DMS79 treated with DMSO at 0.1 percent for 48 hours (cell line): ENCODE measurements at places on chromosomes 5 and 9.

GRCh38 chr5:78569441-78569840 is 79.1 kb downstream of the LHFPL2 start:
- peak; percentile 52 for DNase-seq

- peak; percentile 11 for DNase-seq
Measured at GRCh38 chr5:36734422-36734821, 128.0 kb downstream of the SLC1A3 start.

GRCh38 chr9:86324308-86324707 is 29.9 kb downstream of the TUT7 start:
- no peak for DNase-seq

DNA sequence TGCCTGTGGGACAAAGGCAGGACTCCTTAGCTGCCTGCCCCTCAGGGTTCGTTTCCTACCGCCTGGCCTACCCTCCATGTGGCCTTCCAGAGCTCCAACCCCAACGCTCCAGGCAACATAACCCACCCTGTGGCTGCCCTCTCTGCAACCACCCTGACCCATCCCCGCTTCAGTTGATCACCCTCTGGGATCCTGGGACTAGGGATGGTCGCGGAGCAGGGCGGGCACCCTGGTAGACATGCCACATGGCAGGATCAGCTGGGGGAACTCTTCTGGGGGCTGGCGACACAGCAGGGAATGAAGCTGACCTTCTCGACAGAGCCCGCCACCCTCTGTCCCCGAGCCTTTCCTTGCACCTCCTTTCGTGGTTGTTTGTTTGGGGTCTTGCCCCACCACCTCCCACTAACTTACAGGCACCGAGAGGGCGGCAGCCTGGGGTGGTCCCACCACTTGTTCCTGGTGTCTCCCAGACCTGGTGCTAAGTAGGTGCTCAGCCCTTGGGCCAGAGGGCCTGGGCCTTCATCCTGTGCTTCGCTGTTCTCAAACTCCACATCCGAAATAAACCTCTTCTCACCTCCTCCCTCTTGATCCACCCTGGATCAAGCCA is 243.1 kb downstream of the PBX3 start:
- no peak for DNase-seq

DNA sequence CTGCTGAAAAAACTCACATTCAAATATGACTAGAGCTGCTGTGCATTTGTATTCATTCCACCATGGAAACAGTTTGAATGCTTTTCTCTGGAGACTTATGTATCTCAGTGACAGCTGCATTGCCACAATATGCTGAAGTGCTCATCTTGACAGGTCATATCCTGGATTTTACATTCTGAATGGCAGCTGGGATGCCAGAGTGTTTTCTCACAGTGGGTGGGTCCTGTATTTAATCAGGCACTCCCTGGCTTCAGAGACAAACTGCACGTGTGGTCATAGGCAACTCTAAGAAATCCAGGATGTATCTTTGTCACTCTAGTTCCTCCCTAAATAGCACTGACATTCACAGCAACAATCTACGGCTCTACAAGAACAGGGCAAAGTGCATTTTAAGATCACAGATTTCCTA is 75.6 kb downstream of the ST8SIA4 start:
- no peak for DNase-seq

GRCh38 chr5:35862126-35862525 is 5.4 kb downstream of the IL7R start:
- no peak for DNase-seq

DNA sequence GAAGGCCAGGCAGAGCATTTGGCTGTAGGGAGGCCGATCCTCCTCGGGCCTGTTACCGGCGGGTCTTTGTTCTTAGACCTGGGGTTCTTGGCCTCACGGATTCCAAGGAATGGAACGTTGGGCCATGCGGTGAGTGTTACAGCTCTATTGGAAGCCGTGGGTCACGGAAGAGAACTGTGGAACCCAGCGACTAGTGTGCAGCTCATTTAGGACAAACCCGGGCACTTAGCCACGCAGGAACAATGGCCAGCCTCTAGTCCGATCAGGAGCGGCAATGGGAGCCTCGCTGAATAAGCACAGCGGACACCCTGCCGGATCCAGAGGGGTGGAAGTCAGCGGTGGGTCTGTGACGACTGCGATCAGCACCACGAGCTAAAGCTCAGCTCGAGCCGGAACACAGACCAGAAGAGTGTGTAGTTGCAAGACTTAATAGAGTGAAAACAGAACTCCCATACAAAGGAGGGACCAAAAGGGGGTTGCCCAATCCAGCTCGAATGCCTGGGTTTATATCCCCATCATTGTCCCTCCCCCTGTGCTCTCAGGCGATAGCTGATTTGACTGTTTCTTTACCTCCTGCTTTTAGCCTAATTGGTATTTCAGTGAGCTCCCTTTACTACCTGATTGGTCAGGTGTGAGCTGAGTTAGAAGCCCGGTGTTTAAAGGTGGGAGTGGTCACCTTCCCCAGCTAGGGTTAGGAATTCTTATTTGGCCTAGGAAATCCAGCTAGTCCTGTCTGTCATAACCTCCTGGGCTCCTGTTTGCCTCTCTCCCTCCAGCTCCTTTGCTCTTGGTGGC is 53.7 kb upstream of the RPL26L1 start:
- no peak for DNase-seq

- no peak for DNase-seq
Measured at GRCh38 chr9:134642385-134643181, 980 bp downstream of the COL5A1 start.

- no peak for DNase-seq
Measured at GRCh38 chr5:174355995-174356394, 310.5 kb downstream of the NSG2 start.

GRCh38 chr5:147912011-147912410 is 5.7 kb upstream of the C5orf46 start:
- DNase-seq, result no peak

GRCh38 chr9:38376021-38376670 is 16.4 kb upstream of the ALDH1B1 start:
- no peak for DNase-seq

DNA sequence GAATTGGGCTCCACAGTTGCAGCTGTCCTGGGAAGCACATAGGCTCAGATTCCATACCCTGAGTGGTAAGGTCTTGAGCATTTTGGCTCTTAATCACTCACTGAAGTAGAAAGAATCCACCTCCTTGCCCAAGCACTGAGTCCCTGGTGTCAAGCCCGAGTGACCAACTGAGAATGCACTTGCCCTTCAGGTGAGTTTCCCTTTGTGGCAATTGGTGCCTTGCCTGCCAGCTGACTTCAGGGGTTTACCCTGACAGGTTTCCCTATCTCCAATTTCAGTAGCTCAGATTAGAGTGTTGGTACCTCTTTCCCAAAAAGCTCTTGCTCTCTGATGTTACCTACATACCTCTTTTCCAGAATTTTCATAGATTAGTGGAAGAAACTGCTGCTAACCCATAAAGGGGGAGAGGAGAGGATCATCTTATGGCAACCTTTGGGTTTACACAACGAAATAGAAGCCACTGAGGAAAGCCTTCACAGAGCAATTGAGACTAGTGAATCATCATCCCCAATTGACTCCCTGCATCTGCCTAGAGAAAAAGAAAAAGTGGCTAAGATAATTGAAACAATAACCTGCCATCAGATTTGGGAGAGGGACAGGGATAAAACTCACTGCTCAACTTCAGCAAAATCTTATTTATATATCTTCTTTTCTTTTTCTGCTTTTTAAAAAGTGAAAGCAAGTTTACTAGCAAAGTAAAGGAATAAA is 48.6 kb downstream of the CCL28 start:
- peak; percentile 37 for DNase-seq

DNA sequence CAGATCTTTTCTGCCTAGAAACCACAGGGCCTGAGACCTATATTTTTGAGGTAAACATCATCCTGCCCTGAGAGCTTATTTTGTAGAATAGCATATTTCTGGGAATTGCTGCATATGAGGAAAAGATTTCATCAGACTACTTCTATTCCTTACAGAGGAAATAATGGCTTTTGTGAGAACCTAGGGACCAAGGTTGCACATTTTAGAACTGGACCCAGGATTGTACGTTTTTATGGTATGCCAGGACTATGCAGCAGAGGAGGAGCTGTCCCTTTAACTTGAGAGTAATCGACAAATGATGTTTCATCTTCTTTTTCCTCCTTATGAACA is 2.2 kb upstream of the ALDH1A1 start:
- no peak for DNase-seq

DNA sequence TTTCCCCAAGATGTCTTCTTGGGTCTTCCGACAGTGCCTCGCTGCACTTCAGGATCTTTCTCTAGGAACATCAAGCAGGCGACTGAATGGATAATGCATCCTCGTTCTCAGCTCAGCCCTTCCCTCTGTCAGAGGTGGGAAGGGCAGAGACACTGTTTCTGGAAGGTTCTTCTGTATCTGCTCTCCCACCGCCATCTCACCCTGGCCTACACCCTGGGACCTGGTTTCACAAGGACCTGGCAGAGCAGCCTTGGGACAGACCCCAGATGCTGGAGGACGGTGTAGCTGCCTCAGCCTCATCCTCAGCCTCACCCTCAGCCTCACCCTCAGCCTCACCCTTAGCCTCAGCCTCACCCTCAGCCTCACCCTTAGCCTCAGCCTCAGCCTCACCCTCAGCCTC is 18.5 kb downstream of the MRPL36 start:
- no peak for DNase-seq

- DNase-seq, result peak; percentile 50
Measured at GRCh38 chr5:140157032-140157781, 17.8 kb upstream of the CYSTM1 start.

DNA sequence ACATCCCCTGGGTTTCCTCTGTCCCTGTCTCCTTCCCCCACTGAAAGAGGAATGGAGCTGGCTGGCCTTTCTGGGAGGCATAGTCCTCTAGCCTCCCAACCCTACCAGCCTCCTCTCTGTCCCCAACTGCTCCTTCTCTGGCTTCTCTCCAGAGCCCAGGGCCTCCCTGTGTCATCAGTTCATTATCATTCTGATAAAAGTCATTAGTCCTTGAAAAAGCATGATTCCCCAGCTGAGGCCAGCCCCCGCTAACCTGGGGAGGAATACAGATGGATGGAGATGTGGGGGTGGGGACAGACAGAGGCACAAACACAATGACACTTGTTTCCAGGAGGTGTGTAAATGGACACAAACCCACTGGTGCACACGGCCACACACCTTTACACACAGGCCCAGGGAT is 73.6 kb upstream of the HSPA9 start:
- DNase-seq, result no peak

DNA sequence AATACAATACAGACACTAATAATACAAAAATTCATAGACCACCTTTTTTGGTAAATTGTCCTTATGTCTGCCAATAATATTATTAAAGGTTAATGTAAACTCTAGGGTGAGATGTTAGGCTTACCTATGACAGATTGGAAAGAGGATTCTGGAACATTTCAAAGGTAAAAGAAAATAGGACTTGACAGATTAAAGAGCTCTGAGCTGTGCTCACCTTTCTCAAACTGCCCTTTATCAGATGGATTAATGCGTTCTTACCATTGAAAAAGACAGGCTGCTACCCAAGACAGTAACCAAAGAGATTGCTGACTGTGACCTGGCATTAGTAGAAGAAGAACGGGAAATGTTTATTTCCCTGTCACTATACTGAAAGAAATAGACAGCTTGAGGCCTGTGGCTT is 156.1 kb upstream of the MRPS30 start:
- no peak for DNase-seq

DNA sequence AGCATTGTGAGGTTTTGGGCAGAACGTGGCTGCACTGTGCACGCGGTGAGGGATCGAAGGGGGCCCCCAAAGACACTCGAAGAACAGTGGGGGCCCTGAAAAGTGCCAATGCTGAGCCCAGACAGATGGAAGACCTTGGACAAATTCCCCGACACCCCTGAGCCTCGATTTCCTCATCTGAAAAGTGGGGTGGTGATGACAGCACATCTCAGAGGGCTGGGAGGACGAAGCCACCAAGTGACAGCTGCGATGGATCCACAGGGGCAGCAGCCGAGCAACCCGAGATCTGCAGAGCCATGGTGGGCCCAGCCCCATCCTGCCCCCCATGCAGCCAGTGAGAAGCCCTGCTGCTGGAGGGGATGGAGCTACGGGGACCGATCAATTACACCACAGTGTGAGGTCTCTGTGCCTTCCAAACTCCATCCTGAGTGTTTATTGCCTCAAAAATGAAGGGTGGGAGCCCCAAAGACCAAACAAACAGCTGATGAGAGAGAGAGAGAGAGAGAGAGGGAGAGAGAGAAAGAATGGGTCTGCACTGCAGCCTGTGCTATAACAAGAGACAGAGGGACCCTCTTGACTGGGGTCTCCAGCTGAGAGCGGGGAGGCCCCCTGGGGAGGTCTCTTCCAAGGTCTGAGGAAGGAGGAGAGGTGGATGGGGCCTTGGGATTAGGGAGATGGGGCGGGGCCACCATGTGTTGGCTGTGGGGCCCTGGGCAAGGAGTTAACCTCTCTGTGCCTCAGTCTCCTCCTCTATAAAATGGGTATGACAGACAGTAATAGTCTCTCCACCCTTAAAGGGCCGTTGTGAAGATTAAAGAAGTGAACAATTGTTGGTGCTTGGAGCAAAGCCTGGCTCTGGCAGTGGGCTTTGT is 134.4 kb upstream of the IER5L start:
- DNase-seq, result no peak

DNA sequence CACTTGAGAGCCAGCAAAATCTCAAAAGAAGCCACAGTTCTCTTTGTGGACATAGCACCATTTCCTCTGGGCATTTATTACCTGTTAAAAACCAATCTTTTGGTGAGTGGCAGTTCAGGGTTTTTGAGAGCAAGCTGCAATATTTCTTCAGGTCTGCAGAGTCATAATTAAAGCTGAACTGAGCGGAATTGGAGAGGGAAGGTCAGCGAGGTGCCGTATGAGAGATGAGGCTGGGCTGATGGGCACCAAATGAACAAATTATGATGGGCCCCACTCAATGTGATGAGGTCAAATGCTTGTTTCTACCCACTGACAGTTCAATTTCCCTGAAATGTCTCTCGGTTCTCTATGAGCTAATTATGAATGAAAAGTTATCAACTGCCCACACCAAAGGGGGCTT is 231.9 kb downstream of the AP3B1 start:
- DNase-seq, result no peak

- DNase-seq, result no peak
Measured at GRCh38 chr9:111943200-111943599, 46.6 kb downstream of the UGCG start.

DNA sequence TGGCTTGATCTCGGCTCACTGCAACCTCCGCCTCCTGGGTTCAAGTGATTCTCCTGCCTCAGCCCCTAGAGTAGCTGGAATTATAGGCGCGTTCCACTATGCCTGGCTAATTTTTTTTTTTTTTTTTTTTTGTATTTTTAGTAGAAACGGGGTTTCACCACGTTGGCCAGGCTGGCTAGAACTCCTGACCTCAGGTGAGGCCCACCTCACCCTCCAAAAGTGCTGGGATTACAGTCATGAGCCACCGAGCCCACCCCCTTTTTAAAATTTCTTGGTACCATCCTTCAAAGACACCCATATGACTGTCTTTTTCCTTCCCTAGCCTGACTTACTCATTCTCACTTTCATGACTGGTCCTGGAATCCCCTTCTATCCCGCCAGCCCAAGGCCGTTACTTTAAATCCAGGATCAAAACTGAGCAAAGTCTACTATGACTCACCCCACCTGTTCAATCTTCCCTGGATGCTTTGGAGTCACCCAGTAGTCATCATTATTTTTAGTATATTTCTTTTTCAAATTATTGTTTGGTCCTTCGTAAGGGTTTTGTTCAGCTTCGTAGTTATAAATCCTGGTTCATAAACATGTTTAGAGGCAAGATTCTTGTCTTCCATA is 1.2 kb upstream of the TBCA start:
- DNase-seq, result no peak

- DNase-seq, result no peak
Measured at GRCh38 chr9:114004221-114004716, 73.8 kb downstream of the AMBP start.
